ENCODE measurements at places on chromosomes 2 and 18. TPM values are rescaled to one million over a fixed set of nuclear protein-coding genes. Genes with fewer than 3 reads are reported as not detected.

- DNase-seq: no peak
- H3K36me3 ChIP-seq: no peaks in the 10 kb centered on the region
- no peaks in the 10 kb centered on the region for H3K27me3 ChIP-seq
- no peak overlapping the region for H3K27ac ChIP-seq
- no peak overlapping the region for H3K4me3 ChIP-seq
These were observed 1.4 kb upstream of the MTHFD2 start for GRCh38 chr2:74197049-74197448.

HRH4 gene
- not detected for total RNA-seq

GRCh38 chr2:20596973-20597859, 53.7 kb downstream of the HS1BP3 start:
- no peaks in the 10 kb centered on the region for H3K36me3 ChIP-seq
- no peak overlapping the region for H3K4me3 ChIP-seq
- H3K27ac ChIP-seq: no peak overlapping the region
- DNase-seq: no peak
- no peaks in the 10 kb centered on the region for H3K27me3 ChIP-seq
- H3K4me1 ChIP-seq: no peaks in the 10 kb centered on the region

DNA sequence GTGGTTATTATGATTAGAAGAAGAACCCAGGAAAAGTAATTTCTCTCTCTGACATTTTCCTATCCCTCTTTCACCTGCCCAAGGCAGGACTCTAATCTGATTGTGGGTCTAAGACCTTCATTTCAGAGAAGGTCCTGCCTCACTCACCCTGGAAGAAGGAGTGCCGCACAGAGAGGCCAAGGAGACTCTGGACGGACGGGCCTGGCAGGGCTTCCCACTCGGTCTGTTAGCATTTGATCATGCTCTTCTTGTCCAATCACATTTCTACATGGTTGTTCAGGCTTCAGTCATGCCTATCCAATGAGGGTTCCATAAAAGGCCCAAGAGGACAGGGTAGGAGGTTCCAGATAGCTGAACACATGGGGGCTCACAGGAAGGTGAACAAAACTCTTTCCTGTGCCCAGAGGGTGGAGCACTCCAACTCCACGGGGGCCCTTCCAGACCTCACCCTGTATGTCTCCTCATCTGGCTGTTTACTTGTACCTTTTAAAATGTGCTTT, 27.0 kb downstream of the ZNF892 start:
- H3K36me3 ChIP-seq: no peaks in the 10 kb centered on the region
- no peaks in the 10 kb centered on the region for H3K4me1 ChIP-seq
- no peak overlapping the region for H3K27ac ChIP-seq
- no peaks in the 10 kb centered on the region for H3K27me3 ChIP-seq
- DNase-seq: no peak

GRCh38 chr2:217650716-217651360, 352.0 kb downstream of the TNS1 start:
- no peak overlapping the region for H3K27ac ChIP-seq
- H3K4me1 ChIP-seq: no peaks in the 10 kb centered on the region
- H3K36me3 ChIP-seq: no peaks in the 10 kb centered on the region

DNA sequence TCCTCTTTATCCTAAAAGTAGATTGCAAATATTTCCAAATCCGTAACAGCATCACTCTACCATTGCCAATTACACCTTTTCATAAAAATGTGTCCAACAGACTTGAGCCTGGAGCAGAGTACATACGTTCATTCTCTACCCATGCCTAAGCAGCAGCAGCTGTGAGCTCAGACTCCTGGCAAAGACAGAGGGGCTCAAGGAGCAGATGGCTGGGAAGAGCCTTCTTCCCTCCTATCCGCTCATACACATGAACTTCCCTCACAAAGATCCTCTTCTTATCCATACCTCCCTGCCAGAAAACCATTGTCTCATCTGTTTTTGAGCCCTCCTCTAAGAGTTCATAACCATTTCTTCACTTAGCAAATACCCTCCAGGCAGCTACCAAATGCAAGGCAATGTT, 164.3 kb upstream of the ARL4C start:
- H3K27ac ChIP-seq: no peak overlapping the region
- H3K27me3 ChIP-seq: no peaks in the 10 kb centered on the region
- no peak overlapping the region for H3K4me3 ChIP-seq
- H3K4me1 ChIP-seq: no peaks in the 10 kb centered on the region
- no peaks in the 10 kb centered on the region for H3K36me3 ChIP-seq
- no peak for DNase-seq

DNA sequence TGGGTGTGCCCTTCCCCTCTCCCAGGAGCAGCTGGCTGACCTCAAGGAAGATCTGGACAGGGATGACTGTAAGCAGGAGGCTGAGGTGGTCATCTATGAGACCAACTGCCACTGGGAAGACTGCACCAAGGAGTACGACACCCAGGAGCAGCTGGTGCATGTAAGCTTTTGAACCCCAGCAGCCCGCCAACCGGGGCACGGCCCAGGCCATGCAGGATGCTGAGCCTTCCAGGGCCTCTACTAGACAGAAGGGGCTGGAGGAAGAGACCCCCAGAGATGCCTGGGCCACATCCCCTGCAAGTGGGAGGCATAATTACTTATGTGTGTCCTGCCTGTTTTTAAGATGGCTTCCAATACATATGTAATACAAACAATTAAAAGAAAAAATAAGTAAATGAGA, 239.3 kb downstream of the GLI2 start:
- no peaks in the 10 kb centered on the region for H3K27me3 ChIP-seq
- no peak for DNase-seq

GRCh38 chr2:145160855-145161254, 640.9 kb upstream of the ZEB2 start:
- H3K27me3 ChIP-seq: no peaks in the 10 kb centered on the region
- no peak overlapping the region for H3K4me3 ChIP-seq
- DNase-seq: no peak
- H3K4me1 ChIP-seq: no peaks in the 10 kb centered on the region
- no peaks in the 10 kb centered on the region for H3K36me3 ChIP-seq

GRCh38 chr2:150292807-150293206, 194.7 kb downstream of the RND3 start:
- H3K27ac ChIP-seq: no peak overlapping the region
- H3K4me3 ChIP-seq: no peak overlapping the region
- no peak for DNase-seq
- no peaks in the 10 kb centered on the region for H3K4me1 ChIP-seq
- H3K27me3 ChIP-seq: no peaks in the 10 kb centered on the region
- no peaks in the 10 kb centered on the region for H3K36me3 ChIP-seq

- DNase-seq: no peak
- H3K27ac ChIP-seq: no peak overlapping the region
- no peaks in the 10 kb centered on the region for H3K36me3 ChIP-seq
- no peaks in the 10 kb centered on the region for H3K4me1 ChIP-seq
- H3K4me3 ChIP-seq: no peak overlapping the region
- H3K27me3 ChIP-seq: no peaks in the 10 kb centered on the region
These were observed 22.6 kb upstream of the ITGA6 start for GRCh38 chr2:172404824-172405223.

- H3K36me3 ChIP-seq: no peaks in the 10 kb centered on the region
- no peak overlapping the region for H3K4me3 ChIP-seq
- no peak for DNase-seq
- peak overlapping the region; percentile 19 for H3K27ac ChIP-seq
These were observed 86.5 kb downstream of the MYO3B start for GRCh38 chr2:170264522-170264860.

ACOXL gene
- total RNA-seq: not detected

DNA sequence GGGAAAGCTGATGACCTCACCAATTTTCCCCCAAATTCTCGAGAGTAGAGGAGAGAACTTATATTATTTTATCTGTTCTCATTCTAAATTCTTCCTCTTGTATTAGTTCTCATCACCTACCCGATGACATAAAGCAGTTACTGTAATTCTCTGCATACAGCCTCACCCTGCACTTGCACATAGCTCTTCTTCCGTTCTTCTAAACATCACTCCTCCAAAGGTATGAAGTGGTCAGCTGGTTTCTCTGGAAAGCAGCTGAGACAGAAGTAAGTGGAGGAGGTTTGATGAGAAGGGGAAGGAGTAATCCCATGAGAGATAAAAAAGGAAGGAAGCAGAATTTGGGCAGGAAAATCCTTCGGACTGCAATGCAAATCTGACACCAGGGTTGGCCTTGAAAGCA, 39.0 kb downstream of the FBXO48 start:
- H3K27ac ChIP-seq: no peak overlapping the region
- DNase-seq: no peak
- H3K36me3 ChIP-seq: no peaks in the 10 kb centered on the region
- H3K27me3 ChIP-seq: no peaks in the 10 kb centered on the region
- no peak overlapping the region for H3K4me3 ChIP-seq
- peaks cover 46% of the 10 kb centered on the region for H3K4me1 ChIP-seq

DNA sequence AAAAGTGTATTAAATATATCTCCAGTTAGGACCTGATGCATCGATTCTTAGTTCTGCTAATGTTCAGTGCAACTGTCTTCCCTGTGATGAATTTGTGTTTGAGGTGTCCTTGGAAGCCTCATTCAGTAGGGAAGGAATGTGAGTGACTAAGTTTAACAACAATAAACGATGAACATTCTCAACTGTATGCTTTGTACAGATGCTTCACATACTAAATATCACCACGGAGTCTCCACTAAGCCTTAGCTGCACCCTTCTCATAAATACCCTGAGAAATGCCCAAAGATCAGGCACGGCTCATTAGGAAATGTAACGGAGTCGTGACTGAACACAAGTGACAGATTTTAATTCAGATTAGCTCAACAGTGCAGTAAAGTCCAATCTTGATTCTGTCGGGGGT, 24.4 kb upstream of the AGFG1 start:
- no peaks in the 10 kb centered on the region for H3K27me3 ChIP-seq
- no peaks in the 10 kb centered on the region for H3K4me1 ChIP-seq
- H3K4me3 ChIP-seq: no peak overlapping the region
- no peak overlapping the region for H3K27ac ChIP-seq

GRCh38 chr2:173760553-173760952, 204.6 kb downstream of the SP3 start:
- H3K36me3 ChIP-seq: no peaks in the 10 kb centered on the region
- no peak overlapping the region for H3K27ac ChIP-seq
- no peak for DNase-seq
- H3K27me3 ChIP-seq: no peaks in the 10 kb centered on the region
- H3K4me1 ChIP-seq: no peaks in the 10 kb centered on the region

GRCh38 chr2:221005338-221005737, 566.8 kb downstream of the EPHA4 start:
- no peaks in the 10 kb centered on the region for H3K4me1 ChIP-seq
- no peak overlapping the region for H3K4me3 ChIP-seq
- no peak for DNase-seq
- no peaks in the 10 kb centered on the region for H3K36me3 ChIP-seq

DNA sequence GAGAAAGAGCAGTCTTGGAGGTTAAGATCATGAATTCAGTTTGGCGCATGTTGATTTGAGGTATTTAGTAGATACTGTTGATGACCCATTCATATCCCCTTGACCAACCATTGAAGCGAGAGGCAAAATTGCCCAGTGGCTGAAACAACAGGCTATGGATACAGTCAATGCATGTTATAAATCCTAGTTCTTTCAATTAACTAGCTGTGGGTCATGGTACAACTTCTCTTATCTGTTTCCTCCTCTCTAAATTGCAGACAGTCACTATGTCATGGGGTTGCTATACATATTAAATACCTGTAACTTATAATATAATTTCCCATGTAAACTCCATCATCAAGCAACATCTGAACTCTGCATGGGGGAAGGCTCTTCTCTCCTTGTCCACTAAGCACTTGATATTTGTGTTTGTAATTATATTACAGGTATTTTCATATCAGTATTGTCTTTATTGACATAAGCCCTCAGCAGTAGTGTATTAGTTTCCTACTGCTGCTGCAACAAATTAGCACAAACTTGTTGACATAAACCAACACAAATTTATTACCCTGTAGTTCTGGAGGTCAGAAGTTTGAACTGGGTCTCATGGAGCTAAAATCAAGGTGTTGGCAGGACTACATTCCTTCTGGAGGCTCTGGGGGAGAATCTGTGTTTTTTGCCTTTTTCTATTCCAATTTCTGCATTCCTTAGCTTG, 61.7 kb upstream of the ACTR3 start:
- H3K4me3 ChIP-seq: no peak overlapping the region
- no peaks in the 10 kb centered on the region for H3K27me3 ChIP-seq
- no peaks in the 10 kb centered on the region for H3K4me1 ChIP-seq
- DNase-seq: no peak
- H3K36me3 ChIP-seq: no peaks in the 10 kb centered on the region

- no peak overlapping the region for H3K27ac ChIP-seq
- no peak overlapping the region for H3K4me3 ChIP-seq
These were observed 273.0 kb upstream of the GYPC start for GRCh38 chr2:126382998-126383397.

KLF7 gene
- 12.1 TPM for total RNA-seq

- H3K4me3 ChIP-seq: no peak overlapping the region
- no peaks in the 10 kb centered on the region for H3K4me1 ChIP-seq
- H3K36me3 ChIP-seq: peaks cover 3% of the 10 kb centered on the region
- H3K27ac ChIP-seq: no peak overlapping the region
- DNase-seq: no peak
These were observed 40.6 kb downstream of the MOB4 start for GRCh38 chr2:197556456-197556855.

- H3K4me3 ChIP-seq: no peak overlapping the region
- no peak overlapping the region for H3K27ac ChIP-seq
- H3K36me3 ChIP-seq: no peaks in the 10 kb centered on the region
- DNase-seq: no peak
These were observed 88.4 kb downstream of the DSEL start for GRCh38 chr18:67428158-67428557.

GRCh38 chr2:113876503-113877387, 13.1 kb upstream of the ACTR3 start:
- H3K36me3 ChIP-seq: no peaks in the 10 kb centered on the region
- H3K27me3 ChIP-seq: no peaks in the 10 kb centered on the region
- no peak overlapping the region for H3K27ac ChIP-seq
- peak; percentile 52 for DNase-seq

UGT1A1 gene
- not detected for total RNA-seq

DNA sequence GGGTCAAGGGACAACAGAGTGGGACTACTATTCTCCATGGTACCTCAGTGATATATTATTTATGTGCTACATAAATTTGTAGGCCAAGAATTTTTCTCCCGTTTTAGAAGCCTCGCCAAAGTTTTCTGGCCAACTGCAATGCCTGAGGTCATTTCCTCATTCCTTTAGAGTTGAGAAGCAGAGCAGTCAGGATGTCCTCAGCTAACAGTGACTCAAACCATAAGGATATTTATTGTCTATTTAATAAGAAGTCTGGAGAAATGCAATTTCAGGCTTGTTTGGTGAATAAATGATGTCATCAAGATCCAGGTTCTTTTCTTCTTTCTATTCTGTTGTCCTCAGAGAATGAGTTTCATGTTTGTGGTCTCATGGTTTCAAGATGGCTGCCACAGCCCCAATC, 91.0 kb downstream of the ADCYAP1 start:
- no peaks in the 10 kb centered on the region for H3K36me3 ChIP-seq
- no peak overlapping the region for H3K27ac ChIP-seq
- H3K4me1 ChIP-seq: no peaks in the 10 kb centered on the region
- no peak overlapping the region for H3K4me3 ChIP-seq
- DNase-seq: no peak

WDR7 gene
- total RNA-seq: 20.5 TPM
